A549 treated with CpdA at 1 μM for 4 hours (cell line): ENCODE measurements at places on chromosomes 3 and 15. TPM values are rescaled to one million over a fixed set of nuclear protein-coding genes. Genes with fewer than 3 reads are reported as not detected.

SKIC8 gene
- total RNA-seq: 77.9 to 118 TPM (median 87.9 TPM) in 5 replicates

PAK6 gene
- 0.19 to 0.47 TPM (median 0.30 TPM) in 4 of 5 replicates, not detected in the other for total RNA-seq

FAM227B gene
- 0.73 to 1.5 TPM (median 0.96 TPM) in 5 replicates for total RNA-seq

ROPN1B gene
- not detected in 5 replicates for total RNA-seq

IGF2BP2 gene
- total RNA-seq: 8.7 to 11.8 TPM (median 9.7 TPM) in 5 replicates

POC1A gene
- 15.9 to 20.8 TPM (median 19.1 TPM) in 5 replicates for total RNA-seq

GPR176 gene
- total RNA-seq: 11.0 to 13.9 TPM (median 11.3 TPM) in 5 replicates

LARP6 gene
- total RNA-seq: 56.7 to 84.5 TPM (median 78.1 TPM) in 5 replicates

PRR23E gene
- total RNA-seq: not detected in 5 replicates

OIP5 gene
- 13.6 to 16.2 TPM (median 14.8 TPM) in 5 replicates for total RNA-seq

MTMR10 gene
- total RNA-seq: 10.6 to 17.5 TPM (median 13.1 TPM) in 5 replicates

WDR93 gene
- total RNA-seq: 0.06 to 0.28 TPM (median 0.21 TPM) in 4 of 5 replicates, not detected in the other

PPP1R14D gene
- 0.20 to 0.32 TPM in 2 of 5 replicates, not detected in the others for total RNA-seq

SPINK8 gene
- not detected in 5 replicates for total RNA-seq

PTX3 gene
- 0.57 to 1.2 TPM (median 0.90 TPM) in 5 replicates for total RNA-seq

ITIH1 gene
- not detected in 5 replicates for total RNA-seq

HHATL gene
- not detected in 5 replicates for total RNA-seq

ITPKA gene
- 1.2 to 2.0 TPM (median 1.7 TPM) in 5 replicates for total RNA-seq

MRPL47 gene
- 35.7 to 46.6 TPM (median 39.1 TPM) in 5 replicates for total RNA-seq

LINGO1 gene
- total RNA-seq: 7.0 to 12.4 TPM (median 9.2 TPM) in 5 replicates

AMIGO3 gene
- 0.26 to 1.7 TPM (median 0.57 TPM) in 5 replicates for total RNA-seq

SHC4 gene
- 0.66 to 1.6 TPM (median 0.85 TPM) in 5 replicates for total RNA-seq

B3GNT5 gene
- total RNA-seq: 13.8 to 18.3 TPM (median 15.2 TPM) in 5 replicates

COL8A1 gene
- total RNA-seq: not detected in 5 replicates

DOCK3 gene
- total RNA-seq: 0.42 to 0.51 TPM (median 0.49 TPM) in 5 replicates

OR5K2 gene
- total RNA-seq: not detected in 5 replicates

LEKR1 gene
- total RNA-seq: 0.36 to 1.0 TPM (median 0.51 TPM) in 5 replicates

CD200R1 gene
- total RNA-seq: 0.05 to 0.22 TPM (median 0.11 TPM) in 4 of 5 replicates, not detected in the other

CCDC71 gene
- total RNA-seq: 10.1 to 17.1 TPM (median 13.0 TPM) in 5 replicates

PLOD2 gene
- 116 to 171 TPM (median 139 TPM) in 5 replicates for total RNA-seq

TBC1D2B gene
- total RNA-seq: 13.5 to 16.5 TPM (median 14.3 TPM) in 5 replicates

CLSTN2 gene
- 0.02 to 0.08 TPM (median 0.02 TPM) in 5 replicates for total RNA-seq
